GM23248 (cell line): ENCODE measurements at places on chromosomes 7 and 10. TPM values are rescaled to one million over a fixed set of nuclear protein-coding genes. Genes with fewer than 3 reads are reported as not detected.
A peak's percentile ranks its signal among the peaks of the same experiment; 100 is the strongest.

- DNase-seq = no peak
These were observed 247.1 kb downstream of the LRMDA start for GRCh38 chr10:75678527-75678926.

DNA sequence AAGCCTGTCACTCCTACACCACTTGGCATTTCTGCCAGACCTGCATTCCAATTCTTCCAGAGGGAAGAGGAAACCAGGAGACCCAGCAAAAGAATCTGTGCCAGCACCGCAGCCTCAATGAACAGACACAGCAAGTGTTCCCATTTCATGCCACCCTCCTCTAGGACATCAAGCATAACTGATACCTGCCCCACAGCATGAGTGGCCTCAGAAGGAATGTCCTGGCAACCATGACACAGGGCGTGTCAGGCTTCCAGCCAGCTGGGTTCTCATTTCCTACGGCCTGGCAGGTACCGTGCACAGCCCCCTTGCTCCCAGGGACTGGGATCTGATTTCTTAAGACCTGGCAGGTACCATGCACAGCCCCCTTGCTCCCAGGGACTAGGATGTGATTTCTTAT lies 7.8 kb downstream of the MAD1L1 start:
- no peak for DNase-seq

DNA sequence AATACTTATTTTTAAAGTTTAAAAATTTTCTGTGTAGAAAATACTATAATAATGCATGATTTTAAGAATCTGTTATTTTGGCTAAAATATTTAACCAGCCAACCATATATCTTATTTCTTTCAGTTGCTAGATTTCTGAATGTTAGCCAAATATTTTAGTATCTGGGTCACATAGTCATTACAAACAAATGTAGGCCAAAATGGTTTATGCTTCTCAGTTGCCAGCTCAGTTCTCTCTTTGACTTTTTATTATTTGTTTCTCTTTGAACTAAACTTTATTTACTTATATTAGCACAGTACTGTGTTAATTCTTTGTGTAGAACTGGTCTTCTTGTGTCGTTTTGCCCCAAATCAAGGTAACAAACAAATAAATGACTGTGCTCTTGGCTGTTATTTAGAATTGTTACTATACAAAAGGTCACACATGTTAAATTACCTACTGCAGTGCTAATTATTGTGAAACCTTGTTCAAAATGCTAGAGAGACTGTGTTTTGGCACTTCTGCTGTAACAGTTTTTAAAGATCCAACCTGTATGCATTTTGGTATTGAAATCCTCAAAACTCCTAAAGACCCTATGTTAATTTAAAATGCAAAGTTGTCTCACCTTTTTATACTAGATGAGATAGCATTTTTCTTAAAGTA lies 39.8 kb downstream of the ZEB1 start:
- peak; percentile 73 for DNase-seq

DNA sequence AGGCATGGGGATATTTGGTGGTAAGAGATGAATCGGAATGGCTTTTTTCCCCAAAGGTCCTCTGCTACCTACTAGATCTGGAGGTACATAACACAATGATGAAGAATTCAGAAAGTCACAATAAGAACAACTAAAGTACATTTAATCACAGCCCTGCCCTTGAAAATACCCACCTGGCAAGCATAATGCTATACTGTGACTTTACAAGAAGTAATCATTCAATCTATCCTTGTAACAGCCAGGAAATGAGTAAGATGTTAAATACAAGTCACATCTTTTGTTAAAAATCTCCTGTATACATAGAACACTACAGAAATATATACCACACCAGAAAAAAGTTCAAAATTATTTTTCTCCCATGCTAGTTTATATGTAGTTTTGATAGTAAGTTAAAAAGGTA lies 108.3 kb upstream of the ABCB5 start:
- DNase-seq = no peak

- peak; percentile 82 for DNase-seq
These were observed 24.6 kb downstream of the JAZF1 start for GRCh38 chr7:28155964-28156363.

DNA sequence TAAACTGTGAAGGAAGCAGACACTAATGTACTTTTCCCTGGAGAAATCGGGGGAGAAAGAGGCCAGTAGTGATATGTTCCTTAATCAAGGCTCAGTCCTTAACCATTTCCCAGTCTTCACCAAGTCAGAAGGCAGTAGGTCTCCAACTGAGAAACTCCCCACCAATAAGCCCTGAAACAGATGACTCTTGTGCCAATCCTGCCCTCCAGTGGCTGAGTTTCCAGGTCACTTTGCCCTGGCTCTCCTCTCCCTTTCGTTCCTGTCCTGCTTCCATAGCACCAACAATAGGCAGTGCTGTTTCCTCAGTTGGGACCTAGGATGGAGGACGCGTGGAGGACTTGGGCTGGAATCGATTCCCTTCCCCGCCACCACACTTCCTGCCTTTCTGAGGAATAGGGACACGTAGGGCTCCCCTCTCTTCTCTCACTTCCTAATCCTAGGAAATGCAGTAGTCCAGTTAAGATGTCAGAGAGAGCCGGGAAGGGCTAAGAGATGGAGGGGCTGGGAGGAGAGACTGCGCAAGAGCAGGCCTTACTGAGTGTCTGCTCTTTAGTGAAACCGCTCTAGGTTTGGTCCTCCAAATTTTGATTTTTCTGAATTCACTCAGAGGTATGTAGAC lies 23.4 kb downstream of the ATOH7 start:
- DNase-seq = peak; percentile 81

- peak; percentile 53 for DNase-seq
These were observed 41.8 kb downstream of the FAM20C start for GRCh38 chr7:234051-234707.

- peak; percentile 57 for DNase-seq
These were observed 93.2 kb upstream of the ZNF438 start for GRCh38 chr10:31124852-31125251.

DNA sequence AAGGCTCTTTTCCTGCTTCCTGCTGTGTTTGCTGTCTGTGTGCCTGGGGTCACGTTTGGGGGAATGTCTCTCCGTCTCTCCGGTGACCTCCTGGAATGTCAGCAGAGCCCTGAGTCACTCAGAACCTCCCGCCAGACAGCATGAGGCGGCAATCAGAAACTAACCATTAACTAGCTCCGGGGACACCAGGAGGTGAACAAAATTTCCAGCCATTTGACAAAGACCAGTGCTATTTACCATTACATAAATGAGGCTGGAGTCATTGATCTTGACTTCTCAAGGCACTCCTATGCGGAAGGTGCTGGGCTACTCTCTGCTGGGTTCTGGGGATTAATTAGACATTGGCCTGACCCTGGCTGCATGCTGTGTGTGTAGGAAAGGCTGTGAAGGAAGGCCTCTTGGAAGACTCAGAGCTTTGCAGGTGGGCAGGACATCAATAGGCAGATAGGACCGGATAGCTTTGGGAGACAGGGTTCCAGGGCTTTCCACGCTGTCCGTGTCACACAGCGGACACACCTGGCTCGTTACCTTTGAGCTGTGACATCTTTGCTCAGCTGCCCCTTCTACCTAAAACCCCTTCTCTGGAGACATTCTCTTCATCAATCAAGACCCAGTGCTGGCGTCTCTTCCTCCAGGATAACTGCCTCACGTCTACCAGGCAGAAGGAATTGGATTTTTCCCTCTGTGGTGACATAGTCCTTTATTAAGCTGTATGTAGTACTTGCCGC lies 77.0 kb downstream of the PFKFB3 start:
- DNase-seq = peak; percentile 74

GRCh38 chr7:103299660-103300059 lies 2.4 kb downstream of the PMPCB start:
- DNase-seq = no peak

DNA sequence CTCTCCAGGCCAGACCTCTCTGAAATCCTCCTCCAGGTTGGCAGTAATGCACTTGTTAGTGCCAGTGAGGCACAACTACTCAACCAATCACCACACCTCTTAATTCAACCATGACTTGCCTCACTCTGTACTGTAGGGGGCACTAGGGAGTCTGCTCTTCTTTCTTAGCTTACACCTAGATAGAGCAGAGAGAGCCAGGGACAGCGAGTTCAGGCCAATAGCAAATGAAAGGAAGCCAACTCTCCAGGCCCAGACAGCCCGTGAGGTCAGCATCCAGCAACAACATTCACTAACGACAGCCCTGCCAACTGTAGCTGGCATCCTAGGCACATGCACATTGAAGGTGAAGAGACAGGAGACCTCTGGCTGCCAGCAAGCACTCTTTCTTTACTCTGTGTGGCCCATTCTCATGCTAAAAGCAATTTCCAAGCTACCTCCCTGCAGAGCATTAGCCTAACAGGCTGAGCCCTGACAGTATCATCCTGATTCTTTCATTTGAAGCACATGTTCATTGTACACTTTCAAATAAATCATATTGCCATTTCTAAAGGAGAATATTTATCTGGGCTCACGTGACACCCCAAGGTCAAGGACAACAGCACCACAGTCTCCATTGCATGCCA lies 136.3 kb downstream of the DPY19L1 start:
- DNase-seq = no peak

GRCh38 chr7:155339474-155339873 lies 41.8 kb downstream of the INSIG1 start:
- DNase-seq = no peak

- DNase-seq = no peak
These were observed 6.2 kb upstream of the MYL7 start for GRCh38 chr7:44147026-44147991.

DNA sequence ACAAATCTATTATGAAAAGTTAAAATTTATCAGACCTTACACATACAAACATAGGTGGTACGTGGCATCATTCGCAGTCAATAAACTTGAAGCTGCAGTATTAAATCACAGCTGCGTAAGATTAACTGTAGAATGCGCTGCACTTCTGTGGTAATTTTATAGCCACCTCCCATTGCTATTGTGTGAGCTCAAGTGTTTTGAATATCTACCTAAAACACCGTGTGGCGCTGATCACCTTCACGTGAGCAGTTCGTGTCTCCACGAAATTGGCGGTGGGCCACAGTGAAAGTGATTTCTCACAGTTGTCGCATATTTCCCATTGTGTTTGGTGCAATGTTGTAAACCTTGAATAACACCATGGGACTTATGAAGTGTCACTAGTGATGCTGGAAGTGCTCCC lies 102.8 kb downstream of the PLPP4 start:
- DNase-seq = no peak

GRCh38 chr10:109029870-109030269 lies 893.4 kb downstream of the XPNPEP1 start:
- DNase-seq = peak; percentile 4

DNA sequence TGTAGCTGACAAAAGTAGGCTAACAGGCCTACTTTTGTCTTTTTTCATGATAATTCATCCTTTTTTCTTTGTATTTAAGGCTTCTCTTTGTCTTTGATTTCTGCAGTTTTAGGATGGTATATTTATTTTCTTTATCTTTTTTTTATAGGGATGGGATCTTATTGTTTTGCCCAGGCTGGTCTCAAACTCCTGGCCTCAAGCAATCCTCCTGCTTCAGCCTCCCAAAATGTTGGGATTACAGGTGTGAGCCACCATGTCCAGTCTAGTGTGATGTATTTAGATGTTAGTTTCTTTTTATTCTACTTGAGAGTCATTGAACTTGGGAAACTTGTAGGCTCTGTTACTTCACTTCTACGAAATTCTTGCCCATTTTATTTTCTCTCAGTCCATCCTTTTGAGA lies 35.4 kb downstream of the TRIM24 start:
- no peak for DNase-seq

DNA sequence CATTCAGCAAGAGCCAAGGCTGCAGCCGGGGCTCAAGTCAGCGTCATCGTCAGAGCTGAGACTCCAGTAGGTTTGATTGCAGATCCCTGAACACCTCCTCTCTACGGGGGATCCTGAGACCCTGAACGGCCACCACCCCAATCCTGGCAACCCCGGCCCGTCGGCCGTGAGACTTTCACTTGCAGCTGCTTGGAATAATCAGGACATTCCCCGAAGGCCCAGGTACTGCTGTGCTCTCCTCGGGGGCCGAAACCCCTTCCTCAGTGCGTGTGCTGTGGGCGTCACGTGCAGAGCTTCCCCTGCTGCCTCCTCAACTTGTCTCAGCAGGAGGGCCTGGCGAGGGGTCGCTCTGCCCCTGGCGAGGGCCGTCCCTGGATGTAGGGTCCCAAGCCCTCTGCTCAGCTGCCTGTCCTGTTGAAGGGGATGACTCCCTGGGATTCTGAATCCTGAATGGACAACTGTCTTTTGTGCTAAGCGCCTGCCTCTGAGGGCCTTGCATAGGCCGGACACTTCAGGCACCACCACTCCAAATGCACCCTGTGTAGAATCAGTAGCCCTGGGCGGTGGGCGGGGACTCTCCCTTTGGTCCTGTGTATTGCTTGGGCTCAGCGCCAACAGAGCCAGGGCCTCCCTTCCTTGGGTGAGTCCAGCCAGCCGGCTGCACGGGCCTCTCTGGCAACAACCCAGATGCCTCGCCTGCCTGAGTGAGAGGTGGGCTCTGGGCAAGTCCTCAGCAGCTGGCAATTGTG lies 63.8 kb upstream of the EBF3 start:
- DNase-seq = peak; percentile 61

DNA sequence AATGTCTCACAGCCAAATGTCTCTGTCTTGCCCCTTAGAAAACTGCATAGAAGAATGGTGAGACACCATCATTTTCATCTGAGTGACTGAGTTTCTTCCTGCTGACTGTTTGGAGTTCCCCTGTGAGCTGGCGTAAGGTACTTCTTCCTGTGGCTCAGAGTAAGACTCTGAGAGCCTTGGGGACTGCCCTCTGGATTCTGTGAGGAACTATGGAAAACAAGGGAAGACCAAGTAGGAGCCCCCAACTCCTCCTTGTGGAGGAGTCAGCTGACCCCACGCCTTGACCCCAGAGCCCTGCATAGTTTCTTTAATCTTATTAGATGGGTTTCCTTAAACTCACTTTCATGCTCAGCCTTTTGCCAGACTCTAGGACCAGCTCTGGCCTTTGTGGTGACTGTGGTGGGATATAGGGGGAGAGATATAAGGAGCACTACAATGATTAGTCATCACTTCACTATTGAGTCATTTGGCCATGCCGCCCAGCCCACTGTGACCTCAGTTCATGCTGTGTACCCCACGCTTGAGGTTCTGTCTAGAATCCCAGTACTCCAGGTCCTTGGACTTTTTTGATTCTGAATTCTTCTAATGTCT lies 51.8 kb upstream of the FAM133B start:
- peak; percentile 72 for DNase-seq

DNA sequence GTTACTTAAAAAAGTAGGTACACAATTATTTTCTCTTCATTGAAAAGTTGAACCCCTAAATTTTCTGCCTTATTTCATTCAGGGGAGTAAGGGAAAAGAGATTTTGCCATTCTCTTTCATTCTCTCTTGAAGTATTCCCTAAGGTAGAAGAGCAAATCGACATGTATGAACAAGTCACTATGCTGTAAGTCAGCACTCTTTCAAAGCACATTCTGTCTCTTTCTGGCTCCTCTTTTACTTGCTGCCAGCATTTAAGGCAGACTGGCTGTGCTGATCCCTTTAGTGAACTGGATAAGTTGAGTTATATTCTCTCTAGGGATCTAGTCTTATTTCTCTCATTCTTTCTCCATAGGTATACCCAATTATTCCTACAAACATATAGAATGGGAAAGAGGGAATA lies 222.3 kb upstream of the ZWINT start:
- DNase-seq = no peak

- DNase-seq = no peak
These were observed 14.0 kb upstream of the BLNK start for GRCh38 chr10:96285331-96285752.

Gene EPHA1
- total RNA-seq = not detected in 2 replicates

Gene VWDE
- not detected in 2 replicates for total RNA-seq

Gene TMEM184A
- total RNA-seq = not detected in 2 replicates

Gene FFAR4
- not detected in 2 replicates for total RNA-seq

Gene PLXDC2
- 2.3 and 3.5 TPM in 2 replicates for total RNA-seq

Gene CPN1
- total RNA-seq = not detected in 2 replicates

Gene NKX1-2
- total RNA-seq = not detected in 2 replicates

Gene AKR1C3
- total RNA-seq = 23.2 and 36.2 TPM in 2 replicates

Gene HSPA14
- total RNA-seq = 14.9 and 15.6 TPM in 2 replicates

Gene LRRTM3
- not detected in 2 replicates for total RNA-seq

Gene SLK
- 37.1 and 37.3 TPM in 2 replicates for total RNA-seq
